ENCODE measurements at places on chromosomes 13 and 19.
A peak's percentile ranks its signal among the peaks of the same experiment; 100 is the strongest.

DNA sequence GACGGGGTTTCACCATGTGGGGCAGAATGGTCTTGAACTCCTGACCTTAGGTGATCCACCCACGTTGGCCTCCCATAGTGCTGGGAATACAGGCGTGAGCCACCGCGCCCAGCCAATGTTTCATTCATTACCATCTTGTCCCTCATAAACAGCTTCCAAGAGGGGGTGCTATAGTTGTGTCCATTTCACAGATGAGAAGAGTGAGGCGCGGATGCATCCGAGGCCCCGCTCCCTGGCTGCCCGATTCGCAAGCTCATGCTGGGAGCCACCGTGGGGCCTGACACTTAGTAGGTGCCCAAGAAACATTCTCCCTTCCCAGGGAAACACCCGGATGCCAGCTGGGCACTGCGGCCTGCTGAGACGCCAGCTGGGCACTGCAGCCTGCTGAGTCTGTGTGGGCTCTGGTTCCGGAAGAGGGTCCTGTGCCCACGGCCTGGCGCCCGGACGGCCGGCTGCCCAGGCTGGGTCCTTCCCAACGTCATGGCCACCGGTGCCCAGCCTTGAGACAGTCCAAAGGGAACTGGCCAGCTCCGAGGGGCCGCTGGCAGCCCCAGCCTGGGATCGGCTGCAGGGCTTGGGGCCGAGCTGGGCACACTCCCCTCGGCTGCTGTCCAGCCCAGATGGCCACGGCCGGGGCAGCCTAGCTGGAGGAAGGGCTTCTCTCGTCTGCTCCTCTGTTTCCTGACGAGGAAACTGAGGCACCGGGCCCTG lies 54.7 kb downstream of the NFIC start:
- DNase-seq = no peak

DNA sequence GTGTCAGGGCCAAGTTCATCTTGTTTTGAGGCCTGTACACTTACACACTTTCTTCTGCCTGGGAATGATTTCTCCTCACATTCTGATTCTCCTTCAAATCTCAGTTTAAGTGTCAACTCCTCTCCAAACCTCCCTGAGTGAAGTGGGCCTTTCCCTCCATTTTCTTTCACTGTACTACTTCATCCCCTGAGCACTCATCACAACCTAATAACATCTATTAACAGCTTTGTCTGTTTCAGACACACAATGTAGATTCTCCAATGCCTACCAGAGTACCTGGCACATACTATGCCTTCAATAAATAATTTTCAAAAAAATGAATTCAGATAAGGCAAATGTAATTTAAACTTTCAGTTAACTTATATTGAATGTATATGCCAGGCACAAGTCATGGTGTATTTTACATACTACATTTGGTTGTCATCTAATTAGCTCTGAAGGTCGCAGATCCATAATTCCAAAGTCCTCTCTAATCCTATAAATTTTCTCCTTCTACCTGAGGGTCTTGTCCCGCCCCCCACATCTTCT lies 357 bp upstream of the COG6 start:
- no peak for DNase-seq

GRCh38 chr19:23060016-23060415 lies 56.8 kb upstream of the ZNF730 start:
- DNase-seq = no peak

DNA sequence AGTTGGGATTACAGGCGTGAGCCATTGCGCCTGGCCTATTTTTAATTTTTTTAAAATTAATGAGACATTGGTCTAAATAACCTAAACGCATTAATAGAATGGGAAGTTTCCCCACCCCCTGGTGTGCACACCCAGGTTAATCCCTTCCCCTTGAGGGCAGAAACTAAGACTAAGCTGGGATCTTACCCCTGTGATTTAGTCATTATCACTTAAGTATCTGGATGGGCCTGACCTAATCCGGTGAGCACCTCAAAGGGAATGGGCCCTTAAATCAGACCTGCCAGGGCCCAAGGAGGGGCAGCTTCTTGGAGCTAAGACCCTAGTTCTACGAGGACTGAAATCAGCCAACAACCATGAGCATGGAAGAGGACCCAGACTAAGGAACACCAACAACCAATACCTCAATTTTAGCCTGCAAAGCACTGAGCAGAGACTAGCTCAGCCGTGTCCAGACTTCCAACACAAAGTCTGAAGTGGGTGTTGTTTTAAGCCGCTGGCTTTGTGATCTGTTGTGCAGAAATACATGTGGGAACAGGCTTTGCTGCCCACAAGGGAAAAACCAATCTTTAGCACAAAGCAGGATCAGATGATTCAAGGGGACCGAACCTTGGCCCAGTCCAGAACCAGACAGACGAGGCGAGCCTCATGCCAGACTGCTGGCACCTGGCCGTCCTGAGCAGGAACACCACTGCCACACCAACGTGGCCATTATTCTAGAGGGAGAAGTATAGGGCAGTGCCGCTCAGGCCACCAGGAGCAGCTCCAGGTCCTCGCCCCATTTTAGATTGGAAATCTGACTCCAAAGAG lies 7.1 kb downstream of the UBE2S start:
- DNase-seq = no peak

GRCh38 chr19:28746478-28746877 lies 466.5 kb downstream of the UQCRFS1 start:
- no peak for DNase-seq

- no peak for DNase-seq
These were observed 132.6 kb downstream of the COG6 start for GRCh38 chr13:39788102-39788501.

- no peak for DNase-seq
These were observed 336.5 kb downstream of the FOXO1 start for GRCh38 chr13:40329781-40330485.

GRCh38 chr13:112114391-112114790 lies 47.4 kb downstream of the SOX1 start:
- no peak for DNase-seq

- DNase-seq = no peak
These were observed 441.5 kb upstream of the SPRY2 start for GRCh38 chr13:80782441-80782840.

DNA sequence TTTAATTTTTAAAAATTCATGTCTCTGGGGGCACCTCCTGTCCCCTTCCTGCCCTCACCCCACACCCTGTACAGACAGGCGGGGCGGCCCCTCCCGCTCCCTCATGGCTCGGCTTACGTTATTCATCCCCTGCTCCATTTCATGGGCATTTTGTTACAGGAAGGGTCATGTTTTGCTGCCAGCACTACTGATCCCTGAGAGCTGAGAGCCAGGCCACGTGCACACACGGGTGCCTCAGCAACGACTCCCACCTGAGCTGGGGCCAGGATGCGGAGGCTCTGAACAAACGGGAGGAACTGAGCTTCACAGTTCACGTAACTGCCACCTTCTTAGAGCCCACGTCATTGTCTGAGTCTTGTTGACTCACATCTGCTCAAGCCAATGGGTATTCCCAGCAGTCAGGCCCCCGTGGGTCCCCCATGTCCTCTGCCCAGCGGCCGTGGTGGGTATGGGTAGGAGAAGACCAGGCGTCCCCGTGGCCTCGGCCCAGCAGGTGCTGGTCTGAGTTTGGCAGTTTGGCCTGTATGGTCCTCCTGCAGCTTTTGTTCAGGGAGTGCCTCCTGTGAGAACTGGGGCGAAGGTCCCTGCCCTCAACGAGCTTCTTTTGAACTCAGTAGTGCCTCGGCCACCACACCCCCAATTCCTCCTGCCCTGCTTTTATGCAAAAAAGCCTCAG lies 16.4 kb upstream of the TMEM255B start:
- DNase-seq = no peak

DNA sequence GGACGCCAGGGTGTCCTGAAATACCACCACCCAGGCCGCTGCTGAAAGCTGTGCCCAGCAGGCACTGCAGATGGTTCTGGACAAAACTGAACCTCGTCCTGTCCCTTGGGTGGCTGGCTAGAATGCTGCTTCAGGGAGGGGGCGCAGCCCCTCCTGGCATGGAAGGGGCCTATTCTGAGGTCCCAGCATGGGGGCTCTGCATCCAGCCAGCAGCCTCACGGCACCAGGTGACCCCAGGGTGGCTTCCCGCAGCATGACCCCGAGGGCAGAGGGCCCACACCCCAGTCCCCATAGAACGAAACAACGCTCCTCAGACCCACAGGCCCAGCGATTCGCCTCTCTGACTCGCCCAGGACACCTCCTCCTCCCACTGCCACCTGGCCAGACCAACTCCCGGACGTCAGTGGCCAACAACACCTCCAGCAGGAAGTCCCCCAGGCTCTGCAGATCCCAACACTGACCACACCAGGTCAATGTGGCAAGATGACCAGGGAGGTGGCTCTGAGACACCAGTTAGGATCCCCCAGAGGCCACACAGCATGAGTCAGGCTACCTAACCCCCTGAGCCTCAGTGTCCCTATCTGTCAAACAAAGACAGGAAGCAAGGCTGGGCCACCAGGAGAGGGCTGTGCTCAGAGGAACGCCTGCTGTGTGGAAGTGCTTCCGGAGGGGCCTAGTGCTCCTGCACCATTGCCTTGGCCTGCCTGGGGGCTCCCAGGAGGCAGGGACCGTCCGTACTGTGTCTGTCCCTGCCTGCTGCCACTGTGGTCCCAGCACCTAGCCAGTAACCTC lies 6.1 kb downstream of the MKNK2 start:
- DNase-seq = no peak

- no peak for DNase-seq
These were observed 672.8 kb downstream of the PCDH9 start for GRCh38 chr13:66557357-66557756.

DNA sequence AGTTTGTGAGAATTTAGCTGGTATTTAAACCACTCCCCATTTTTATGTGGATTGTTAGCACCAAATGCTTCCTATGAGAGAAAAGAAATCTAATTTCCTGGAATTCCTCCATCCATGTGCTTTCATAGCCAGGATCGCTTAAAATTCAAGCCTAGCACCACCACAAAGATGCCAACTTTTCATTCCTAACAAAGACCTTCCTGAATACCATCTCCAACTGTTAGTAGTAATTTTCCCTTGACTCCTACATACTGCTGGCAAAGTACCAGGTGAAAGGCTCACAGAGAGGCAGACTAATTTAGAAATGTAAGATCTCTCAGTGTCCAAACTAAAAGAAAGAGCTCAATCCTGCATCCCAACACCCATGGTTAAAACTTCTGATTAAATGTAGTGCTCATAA lies 386.3 kb downstream of the KCTD12 start:
- no peak for DNase-seq

DNA sequence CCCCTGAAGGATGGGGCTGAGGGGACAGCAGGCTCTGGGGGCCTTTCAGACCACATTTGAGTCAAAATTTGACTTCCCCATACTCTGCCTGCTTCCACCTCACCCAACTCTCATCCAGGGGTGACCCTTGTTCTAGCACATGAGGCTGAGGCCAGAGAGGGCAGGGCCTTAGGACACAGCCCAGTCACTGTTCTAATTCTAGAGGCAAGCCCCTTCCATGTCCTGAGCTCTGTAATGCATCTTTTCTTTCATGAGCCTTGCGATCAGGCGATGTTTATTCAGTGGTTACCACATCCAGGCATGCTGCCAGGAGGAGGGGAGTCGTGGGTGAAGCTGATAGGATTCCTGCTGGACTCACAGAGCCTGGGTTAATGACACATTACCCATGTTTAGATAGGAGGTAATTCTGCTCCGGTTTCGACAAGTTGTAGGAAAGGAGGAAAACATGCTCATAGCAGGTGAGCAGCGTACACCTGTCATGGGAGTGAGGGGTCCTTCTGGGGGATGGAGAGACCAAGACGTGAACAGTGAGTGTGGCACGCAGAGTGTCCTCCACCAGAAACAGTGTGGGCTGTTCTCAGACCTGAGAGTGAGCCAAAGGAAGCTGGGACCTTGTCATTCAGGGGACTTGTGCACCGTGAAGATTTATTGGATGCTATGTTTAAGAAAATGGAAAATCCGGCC lies 9.3 kb downstream of the RPS9 start:
- peak; percentile 88 for DNase-seq

DNA sequence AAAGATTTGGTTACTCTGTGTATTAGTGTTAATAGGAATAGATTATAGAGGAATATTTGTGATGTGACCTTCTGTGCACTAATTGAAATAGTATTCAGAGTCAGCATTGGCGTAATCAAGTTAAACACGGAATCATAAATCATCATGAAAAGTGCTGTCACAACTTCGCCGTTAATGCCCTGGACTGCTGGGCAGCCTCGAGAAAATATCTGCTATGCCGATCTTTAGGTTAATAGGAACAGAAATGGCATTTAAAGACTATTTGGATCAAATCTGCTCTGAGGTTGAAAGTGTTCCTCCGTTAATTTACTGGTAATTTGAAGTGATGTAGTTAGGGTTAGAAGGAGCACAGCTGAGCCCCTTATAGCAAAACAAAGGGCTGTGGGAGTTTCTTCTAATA lies 219.0 kb downstream of the MZT1 start:
- no peak for DNase-seq

Data from T1000 (cell line).